ENCODE measurements at places on chromosomes 13 and 19.

GRCh38 chr19:49855676-49856573 lies 5.0 kb downstream of the PTOV1 start:
- no peak overlapping the region for H3K4me3 ChIP-seq
- peak overlapping the region; percentile 35 for H3K27ac ChIP-seq
- peaks cover 16% of the 10 kb centered on the region for H3K4me1 ChIP-seq
- peaks cover 56% of the 10 kb centered on the region for H3K36me3 ChIP-seq

DNA sequence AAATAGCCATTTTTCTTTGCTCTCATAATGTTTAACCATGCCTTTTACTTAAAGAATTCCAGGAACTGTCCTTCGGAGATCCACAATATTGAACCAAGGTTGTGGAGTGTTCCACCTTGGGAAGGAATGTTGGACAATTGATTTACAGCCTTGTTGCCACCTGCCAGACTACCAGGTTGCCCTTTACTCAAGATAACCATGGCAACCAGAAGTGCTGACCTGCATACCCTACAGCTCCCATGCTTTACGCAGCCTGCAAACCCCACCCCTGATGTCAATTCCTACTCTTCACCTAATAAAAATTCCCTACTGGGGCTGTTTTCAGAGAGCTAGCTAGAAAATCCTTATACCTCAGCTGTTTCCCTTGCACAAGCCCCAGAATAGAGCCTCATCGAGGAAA lies 151.0 kb upstream of the RXFP2 start:
- peaks cover 33% of the 10 kb centered on the region for H3K27me3 ChIP-seq
- no peaks in the 10 kb centered on the region for H3K36me3 ChIP-seq
- no peak overlapping the region for H3K27ac ChIP-seq
- H3K4me1 ChIP-seq: no peaks in the 10 kb centered on the region
- DNase-seq: no peak

- H3K36me3 ChIP-seq: no peaks in the 10 kb centered on the region
- no peak for DNase-seq
- no peak overlapping the region for H3K27ac ChIP-seq
These were observed 149.1 kb downstream of the KLF12 start for GRCh38 chr13:73984949-73985691.

DNA sequence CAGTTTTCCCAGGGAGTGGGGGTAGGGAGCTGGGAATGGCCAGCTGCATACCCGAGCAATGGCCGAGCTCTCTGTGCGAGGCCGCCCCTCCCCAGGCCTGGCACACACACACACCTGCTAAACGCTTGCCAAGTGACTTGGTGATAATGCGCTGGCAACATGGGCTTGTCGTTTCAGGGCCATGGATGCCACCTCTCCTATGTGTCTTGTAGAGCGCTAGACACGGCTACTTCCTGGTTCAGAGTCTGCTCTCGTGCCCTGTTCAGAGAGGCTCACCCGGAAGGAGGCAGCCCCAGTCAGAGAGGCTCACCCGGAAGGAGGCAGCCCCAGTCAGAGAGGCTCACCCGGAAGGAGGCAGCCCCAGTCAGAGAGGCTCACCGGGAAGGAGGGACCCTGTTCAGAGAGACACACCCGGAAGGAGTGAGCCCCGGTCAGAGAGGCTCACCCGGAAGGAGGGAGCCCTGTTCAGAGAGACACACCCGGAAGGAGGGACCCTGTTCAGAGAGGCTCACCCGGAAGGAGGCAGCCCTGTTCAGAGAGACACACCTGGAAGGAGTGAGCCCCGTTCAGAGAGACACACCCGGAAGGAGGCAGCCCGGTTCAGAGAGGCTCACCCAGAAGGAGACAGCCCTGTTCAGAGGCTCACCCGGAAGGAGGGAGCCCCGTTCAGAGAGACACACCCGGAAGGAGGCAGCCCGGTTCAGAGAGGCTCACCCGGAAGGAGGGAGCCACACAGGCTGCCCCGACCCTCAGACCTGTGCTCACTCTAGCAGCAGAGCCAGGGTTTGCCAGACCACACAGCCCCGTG lies 4.2 kb downstream of the ADPRHL1 start:
- H3K4me1 ChIP-seq: peaks cover 6% of the 10 kb centered on the region
- peak overlapping the region; percentile 94 for H3K27ac ChIP-seq
- peak; percentile 95 for DNase-seq
- peaks cover 13% of the 10 kb centered on the region for H3K36me3 ChIP-seq
- H3K27me3 ChIP-seq: no peaks in the 10 kb centered on the region

DNA sequence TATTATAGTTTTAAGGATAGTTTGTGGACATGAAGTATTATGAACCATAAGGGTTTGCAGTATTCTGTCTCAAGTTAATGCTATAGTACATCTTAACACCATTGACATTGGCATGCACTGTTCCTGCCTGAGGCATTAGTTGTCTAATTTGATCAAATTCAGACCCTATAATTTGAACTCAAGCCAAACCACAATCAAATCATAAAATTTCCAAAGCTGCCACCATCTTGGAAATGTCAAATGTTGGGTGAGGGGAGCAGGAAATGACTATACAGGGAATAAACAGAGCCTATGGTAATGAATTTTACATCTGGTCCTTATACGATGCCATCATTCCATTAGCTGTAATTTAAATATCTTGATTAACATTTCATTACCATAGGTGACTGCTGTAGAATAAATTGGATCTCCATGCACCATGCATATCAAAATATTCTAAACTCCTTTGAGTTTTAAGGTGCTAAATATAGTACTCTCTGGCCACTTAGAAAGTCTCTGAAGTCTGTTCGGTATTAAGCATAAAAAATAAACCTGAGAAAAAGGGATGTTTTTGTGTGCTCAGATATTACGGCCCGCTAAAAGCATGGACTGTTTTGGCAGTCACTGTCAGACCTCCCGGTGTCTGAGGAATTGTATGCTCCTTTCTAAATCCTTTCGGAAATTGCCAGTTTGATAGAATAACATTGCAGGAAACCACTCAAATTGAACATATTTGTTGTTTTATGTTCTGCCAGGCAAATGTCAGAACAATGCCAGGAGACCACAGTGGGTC lies 257.7 kb downstream of the SPRY2 start:
- H3K4me3 ChIP-seq: peak overlapping the region; percentile 62
- H3K36me3 ChIP-seq: no peaks in the 10 kb centered on the region
- peaks cover 34% of the 10 kb centered on the region for H3K4me1 ChIP-seq
- H3K27me3 ChIP-seq: no peaks in the 10 kb centered on the region
- peak overlapping the region; percentile 91 for H3K27ac ChIP-seq

DNA sequence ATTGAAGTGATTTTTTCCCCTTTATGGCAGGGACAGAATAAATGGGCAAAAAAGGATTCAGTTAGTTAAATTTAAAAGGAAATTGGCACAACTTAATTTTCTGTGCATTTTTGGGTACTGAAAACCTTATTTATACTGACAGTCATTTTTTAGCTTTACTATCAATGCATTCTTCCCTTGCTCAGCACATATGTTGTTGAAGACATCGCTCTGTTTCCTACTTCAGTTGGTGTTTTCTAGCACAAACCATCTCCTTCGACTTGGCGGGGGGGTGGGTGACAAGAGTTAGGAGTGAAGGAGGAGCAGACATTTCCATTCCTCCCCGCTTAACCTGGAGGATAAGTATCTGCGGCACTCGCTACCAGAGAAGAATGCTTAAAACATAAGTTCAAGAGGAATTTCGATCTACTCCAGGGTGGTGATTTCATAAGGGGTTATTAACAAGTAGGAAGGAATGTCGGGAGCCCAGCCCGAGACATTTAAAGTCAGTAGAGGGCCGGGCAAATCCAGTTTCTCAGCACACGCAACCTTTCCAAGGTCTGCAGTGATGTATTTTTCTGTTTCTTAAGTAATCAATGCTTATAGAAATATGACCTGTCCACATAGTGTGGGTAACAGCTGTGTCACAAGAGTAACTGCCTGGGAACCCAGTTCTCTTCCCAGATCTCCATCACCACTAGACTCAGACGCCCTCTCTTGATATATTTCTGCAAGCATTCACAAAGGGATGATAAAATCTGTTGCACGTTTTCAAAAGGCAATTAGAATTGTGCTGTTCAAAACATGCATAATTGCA lies 525.8 kb downstream of the MYO16 start:
- DNase-seq: peak; percentile 83
- H3K4me3 ChIP-seq: peak overlapping the region; percentile 64
- no peaks in the 10 kb centered on the region for H3K27me3 ChIP-seq
- peaks cover 56% of the 10 kb centered on the region for H3K4me1 ChIP-seq
- peaks cover 11% of the 10 kb centered on the region for H3K36me3 ChIP-seq

DNA sequence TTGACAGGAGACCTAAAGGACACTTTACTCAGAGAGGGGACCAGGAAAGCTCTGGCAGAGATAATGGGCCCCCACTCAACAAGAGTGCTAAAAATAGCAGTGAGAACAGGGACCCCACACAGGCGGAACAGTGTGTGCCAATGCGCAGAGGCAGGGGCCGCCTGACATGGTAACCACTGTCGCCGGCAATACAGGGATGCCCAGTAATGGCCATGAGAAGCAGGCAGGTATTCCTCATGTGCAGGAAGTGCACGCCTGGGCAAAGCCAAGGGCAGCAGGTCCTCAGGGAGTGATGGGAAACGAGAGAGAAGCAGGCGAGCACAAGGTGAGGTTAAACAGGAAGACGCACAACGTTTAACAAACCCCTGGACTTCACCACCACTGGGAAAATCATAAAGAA lies 757.1 kb downstream of the LIG4 start:
- H3K36me3 ChIP-seq: no peaks in the 10 kb centered on the region
- DNase-seq: no peak
- H3K4me3 ChIP-seq: no peak overlapping the region
- H3K27ac ChIP-seq: no peak overlapping the region
- H3K4me1 ChIP-seq: no peaks in the 10 kb centered on the region
- H3K27me3 ChIP-seq: no peaks in the 10 kb centered on the region

- peaks cover 42% of the 10 kb centered on the region for H3K4me1 ChIP-seq
- no peaks in the 10 kb centered on the region for H3K27me3 ChIP-seq
- H3K36me3 ChIP-seq: peaks cover 49% of the 10 kb centered on the region
- no peak for DNase-seq
These were observed 110.6 kb downstream of the STARD13 start for GRCh38 chr13:33174931-33175330.

DNA sequence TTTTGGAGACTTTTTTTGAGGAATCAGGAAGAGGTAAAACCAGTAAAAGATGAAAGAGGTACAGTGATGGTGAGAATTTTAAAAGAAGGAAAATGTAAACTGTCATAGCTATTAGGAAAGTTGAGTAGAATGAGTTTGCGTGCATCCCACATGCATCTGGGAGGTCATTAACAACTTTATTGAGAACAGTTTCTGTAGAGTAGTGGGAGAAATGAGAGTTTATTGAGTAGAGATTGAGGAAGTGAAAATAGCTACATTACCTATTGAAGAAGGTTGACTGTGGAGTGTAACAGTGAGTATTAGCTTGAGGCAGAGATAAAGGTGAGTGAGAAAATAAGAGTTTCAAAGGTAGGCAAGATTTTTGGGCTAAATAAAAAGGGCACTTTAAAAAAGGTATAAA lies 38.7 kb downstream of the BRCA2 start:
- no peak overlapping the region for H3K4me3 ChIP-seq
- no peaks in the 10 kb centered on the region for H3K4me1 ChIP-seq
- peaks cover 15% of the 10 kb centered on the region for H3K36me3 ChIP-seq
- no peak for DNase-seq
- no peak overlapping the region for H3K27ac ChIP-seq

DNA sequence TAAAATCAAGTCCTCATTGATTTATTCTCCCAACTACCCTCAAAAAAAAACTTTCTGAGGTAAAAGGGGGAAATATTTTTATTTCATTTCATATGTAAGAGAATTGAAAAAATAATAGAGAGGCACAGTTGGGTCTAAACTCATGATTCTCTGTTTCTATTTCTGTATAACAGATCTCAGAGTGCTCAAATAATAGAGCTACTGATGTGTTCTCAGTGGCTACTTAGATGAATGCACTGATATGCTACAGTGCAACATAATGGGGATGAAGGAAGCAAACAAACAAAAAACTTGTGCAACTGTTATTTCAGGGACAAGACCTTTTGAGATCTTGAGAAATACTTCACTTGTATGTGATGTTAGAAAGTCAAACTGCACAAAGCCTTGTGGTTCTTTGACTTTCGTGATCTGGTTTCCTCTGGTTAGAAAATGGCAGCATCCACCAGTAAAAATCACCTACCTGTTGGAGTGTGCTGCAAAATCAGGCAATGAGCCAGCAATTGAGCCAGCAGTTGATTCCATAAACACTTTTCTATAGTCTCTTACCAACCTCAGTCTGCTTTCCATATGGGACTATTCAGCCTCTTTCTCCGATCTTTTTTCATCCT lies 9.7 kb upstream of the DACH1 start:
- H3K4me1 ChIP-seq: no peaks in the 10 kb centered on the region
- DNase-seq: no peak
- H3K36me3 ChIP-seq: no peaks in the 10 kb centered on the region

DNA sequence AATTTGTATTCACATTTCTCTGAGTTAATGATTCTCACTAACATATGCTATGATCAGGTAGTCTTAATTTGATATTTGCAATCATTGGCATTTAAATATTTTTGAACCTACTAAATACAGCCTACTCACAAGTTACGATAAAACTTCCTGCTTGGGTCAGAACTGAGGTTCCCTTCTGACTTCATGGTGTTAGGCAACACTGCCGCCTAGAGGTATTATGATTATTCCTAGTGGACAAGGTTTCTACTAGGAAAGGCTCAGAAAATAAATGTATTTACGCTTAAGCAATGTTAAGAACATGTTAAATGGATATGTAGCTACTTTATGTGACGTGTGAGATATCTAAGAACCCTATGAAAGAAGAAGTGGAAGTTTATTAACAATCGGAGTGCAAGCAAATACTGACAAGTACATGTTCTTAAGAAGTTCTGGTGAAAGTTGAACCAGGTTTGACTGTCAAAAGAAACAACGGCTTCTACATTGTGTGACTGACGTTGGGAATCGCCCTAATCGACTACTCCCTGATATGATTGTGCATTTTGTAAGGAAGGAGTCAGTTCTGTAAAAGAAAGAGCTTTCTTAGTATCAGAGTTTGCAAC lies 1395.8 kb downstream of the SLITRK5 start:
- peaks cover 6% of the 10 kb centered on the region for H3K4me1 ChIP-seq
- DNase-seq: peak; percentile 79
- no peak overlapping the region for H3K4me3 ChIP-seq
- no peaks in the 10 kb centered on the region for H3K27me3 ChIP-seq

GRCh38 chr19:58569191-58569942 lies 3.8 kb downstream of the MZF1 start:
- H3K27ac ChIP-seq: no peak overlapping the region
- no peak overlapping the region for H3K4me3 ChIP-seq
- peaks cover 23% of the 10 kb centered on the region for H3K4me1 ChIP-seq
- no peak for DNase-seq
- no peaks in the 10 kb centered on the region for H3K27me3 ChIP-seq
- peaks cover 48% of the 10 kb centered on the region for H3K36me3 ChIP-seq
